ENCODE measurements at places on chromosomes 4 and X.

- no peak for DNase-seq
Measured at GRCh38 chr4:67558493-67558892, at the start of gene STAP1. TSS of gene STAP1 (plus strand) at chr4:67558727. CDS start at chr4:67558810, 83 bp downstream.

DNA sequence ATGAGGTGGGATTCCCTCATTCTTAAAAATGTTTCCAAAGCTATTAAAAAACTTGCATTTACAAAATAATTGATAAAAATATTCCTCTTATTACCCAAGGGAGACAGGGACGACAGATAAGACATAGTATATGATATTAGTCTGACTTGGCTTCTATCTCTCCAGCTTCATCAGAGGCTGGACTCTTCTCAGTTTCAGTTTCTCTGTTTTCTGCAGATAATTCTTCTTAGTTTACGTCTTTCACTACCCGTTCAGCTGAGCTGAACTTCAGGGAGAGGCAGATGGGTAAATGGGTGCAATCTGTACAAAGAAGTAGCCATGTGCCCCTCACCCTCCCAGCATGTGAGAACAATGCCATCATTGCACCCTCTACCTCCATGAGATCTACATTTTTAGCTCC lies 214.0 kb upstream of the SLIT2 start:
- DNase-seq = no peak

GRCh38 chrX:14529290-14529989 lies at the start of gene GLRA2:
TSS of gene GLRA2 (plus strand) at chrX:14529536. CDS start at chrX:14530058, 522 bp downstream.
- no peak for DNase-seq

GRCh38 chr4:123580981-123581664 lies 184.5 kb downstream of the SPRY1 start:
- no peak for DNase-seq

- no peak for DNase-seq
Measured at GRCh38 chrX:49308604-49309269, 5.3 kb downstream of the GAGE10 start.

GRCh38 chr4:176376032-176376614 lies 56.4 kb downstream of the SPCS3 start:
- DNase-seq = no peak

- no peak for DNase-seq
Measured at GRCh38 chr4:169620880-169621248, 486 bp downstream of the CLCN3 start.

- no peak for DNase-seq
Measured at GRCh38 chrX:30951003-30951402, 61.9 kb upstream of the TAB3 start.

- no peak for DNase-seq
Measured at GRCh38 chr4:139247241-139247640, 32.8 kb downstream of the MGARP start.

DNA sequence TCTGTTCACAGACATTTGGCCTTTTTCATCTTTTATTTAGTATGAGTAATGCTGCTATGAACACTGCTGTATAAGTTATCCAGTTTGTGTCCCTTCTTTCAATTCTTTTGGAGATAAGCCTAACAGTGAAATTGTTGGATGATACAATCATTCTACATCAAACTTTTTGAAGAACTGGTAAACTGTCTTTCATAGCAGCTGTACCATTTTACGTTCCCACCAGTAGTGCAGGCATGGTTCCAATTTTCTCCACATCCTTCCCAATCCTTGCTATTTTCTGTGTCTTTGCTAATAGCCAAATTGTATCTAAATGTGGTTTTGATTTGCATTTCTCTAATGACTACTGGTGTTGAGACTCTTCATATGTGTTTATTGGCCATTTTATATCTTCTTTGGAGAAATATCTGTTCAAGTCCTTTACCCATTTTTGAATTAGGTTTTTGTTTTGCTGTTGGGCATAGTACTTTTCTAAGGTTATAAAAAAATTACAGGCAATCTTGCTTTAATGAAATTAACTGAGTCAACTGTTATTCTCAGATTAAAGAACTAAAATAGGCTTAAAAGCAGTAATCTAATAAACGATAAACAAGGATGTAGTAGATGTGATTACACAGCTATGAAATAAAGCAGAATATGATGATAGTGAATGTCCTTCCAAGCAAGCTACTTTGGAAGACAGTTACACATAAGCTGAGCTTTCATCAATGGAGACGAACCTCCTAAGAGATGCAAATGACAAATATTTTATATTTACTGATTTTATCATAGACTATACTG lies 57.2 kb downstream of the FBXW7 start:
- no peak for DNase-seq

DNA sequence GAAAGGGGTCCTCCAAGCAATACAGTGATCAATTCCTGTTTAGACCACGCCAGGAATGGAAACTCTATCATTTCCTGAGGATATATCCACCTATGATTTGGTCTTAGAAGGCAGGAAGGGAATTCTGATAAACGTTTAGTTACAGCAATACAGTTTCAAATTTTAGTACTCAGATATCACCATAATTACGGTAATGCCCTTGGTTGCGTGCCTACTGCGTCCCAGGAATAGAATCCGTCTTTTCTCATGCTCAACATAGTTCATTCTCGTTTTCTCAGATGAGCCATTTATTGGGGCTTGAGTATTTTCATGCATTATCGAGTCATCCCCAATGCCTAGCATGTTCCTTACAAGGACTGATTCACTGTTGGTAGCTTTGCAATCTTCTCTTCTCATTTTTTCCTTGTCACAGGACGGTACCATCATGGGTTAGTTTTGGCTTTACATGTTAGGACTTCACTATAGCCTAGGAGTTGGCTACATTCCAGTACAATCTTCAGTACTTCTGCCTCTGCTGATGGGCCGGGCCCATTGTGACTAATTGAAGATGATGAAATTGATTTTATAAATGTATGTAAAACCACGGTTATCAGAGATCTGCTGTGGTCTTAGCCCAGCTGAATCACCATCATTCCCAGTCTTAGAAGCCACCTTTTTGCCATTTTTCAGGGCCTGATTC lies 4.4 kb upstream of the PRKX start:
- no peak for DNase-seq

DNA sequence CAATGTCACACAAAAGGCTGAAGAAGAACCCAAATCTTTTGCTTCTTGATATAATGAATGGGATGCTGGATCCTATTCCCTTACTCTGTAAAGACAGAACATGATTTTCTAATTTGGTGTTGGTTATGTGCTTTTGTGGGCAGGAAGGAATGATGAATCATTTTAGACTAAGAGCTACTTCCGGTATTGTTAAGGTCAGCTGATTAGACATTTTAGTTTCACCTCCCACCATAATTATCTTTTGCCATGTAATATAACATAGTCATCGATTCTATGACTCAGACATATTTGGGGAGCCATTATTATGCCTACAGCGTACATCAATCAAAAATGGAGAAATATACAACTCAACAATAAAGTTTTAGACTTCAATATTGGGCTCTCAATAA lies 265.3 kb downstream of the ZNF674 start:
- DNase-seq = no peak

DNA sequence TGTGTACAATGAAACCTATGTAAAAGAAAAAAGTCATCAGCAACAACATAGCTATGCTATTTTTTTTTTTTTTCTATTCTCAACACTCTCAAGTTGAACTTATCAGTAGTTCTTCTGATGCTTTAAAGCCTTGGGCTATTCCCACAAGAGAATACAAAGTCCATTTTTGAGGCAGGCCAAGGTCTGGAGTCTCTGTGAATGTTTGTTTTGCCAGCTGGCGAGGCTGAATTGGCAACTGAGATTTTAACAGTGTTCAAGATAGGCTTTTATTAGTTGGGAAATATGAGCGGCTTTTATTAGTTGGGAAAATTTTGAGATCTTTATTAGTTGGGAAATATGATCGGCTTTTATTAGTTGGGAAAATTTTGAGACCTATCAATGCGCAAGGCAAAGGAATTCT lies 336.6 kb downstream of the SLITRK2 start:
- no peak for DNase-seq

Data from NCI-H774 (cell line).